Astrocyte (in vitro differentiated cells and primary cell): ENCODE measurements at places on chromosomes 7 and 10. TPM values are rescaled to one million over a fixed set of nuclear protein-coding genes. Genes with fewer than 3 reads are reported as not detected.

Gene AGAP5
- 3.4 and 5.1 TPM in 2 replicates for total RNA-seq

DNA sequence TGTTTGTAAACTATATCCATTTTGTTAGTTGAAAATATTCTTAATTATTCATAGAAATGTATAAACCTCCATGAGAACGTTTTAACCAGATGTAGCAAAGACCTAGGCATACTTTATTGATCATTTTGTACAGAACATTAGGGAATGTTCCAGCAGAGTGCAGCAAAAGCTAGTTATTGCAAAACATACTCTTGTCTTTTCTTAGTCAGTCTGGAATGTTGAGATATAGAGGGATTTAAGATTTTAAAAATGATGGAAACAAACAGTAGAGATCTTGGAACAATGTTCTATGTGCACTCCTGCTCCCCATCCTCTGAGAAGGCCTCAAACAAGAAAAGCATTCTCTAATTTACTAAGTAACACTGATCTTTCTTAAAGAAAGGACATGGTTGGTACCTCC is 292.1 kb downstream of the BBS9 start:
- DNase-seq: no peak
- peaks cover 8% of the 10 kb centered on the region for H3K4me1 ChIP-seq
- no peak overlapping the region for H3K27ac ChIP-seq
- no peaks in the 10 kb centered on the region for H3K27me3 ChIP-seq
- H3K36me3 ChIP-seq: no peaks in the 10 kb centered on the region
- H3K4me3 ChIP-seq: no peak overlapping the region

- no peak for DNase-seq
- H3K36me3 ChIP-seq: no peaks in the 10 kb centered on the region
- no peak overlapping the region for H3K27ac ChIP-seq
- H3K4me1 ChIP-seq: peaks cover 4% of the 10 kb centered on the region
- peaks cover 4% of the 10 kb centered on the region for H3K27me3 ChIP-seq
Measured at GRCh38 chr7:44193011-44193802, 4.0 kb upstream of the GCK start.

DNA sequence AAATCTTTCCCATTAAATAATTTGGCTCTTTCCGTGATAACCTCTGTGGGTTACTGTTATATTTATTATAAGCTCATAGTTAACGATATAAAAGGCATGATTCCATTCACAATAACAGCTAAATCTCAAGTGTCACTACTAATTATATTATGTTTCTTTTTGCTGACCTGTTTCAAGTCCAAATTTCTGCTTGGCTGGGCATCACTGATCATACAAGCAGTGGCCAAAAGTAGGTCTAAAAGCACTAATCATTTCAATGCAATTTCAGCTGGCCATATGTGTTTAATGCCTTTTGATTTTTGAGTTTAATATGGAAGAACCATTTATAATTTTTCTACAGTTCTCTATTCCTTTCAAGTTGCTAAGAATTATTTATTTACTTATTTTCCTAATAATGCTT is 110.7 kb downstream of the SEMA3A start:
- H3K4me1 ChIP-seq: peaks cover 10% of the 10 kb centered on the region
- no peak overlapping the region for H3K27ac ChIP-seq
- H3K4me3 ChIP-seq: no peak overlapping the region
- no peaks in the 10 kb centered on the region for H3K27me3 ChIP-seq
- H3K36me3 ChIP-seq: no peaks in the 10 kb centered on the region

DNA sequence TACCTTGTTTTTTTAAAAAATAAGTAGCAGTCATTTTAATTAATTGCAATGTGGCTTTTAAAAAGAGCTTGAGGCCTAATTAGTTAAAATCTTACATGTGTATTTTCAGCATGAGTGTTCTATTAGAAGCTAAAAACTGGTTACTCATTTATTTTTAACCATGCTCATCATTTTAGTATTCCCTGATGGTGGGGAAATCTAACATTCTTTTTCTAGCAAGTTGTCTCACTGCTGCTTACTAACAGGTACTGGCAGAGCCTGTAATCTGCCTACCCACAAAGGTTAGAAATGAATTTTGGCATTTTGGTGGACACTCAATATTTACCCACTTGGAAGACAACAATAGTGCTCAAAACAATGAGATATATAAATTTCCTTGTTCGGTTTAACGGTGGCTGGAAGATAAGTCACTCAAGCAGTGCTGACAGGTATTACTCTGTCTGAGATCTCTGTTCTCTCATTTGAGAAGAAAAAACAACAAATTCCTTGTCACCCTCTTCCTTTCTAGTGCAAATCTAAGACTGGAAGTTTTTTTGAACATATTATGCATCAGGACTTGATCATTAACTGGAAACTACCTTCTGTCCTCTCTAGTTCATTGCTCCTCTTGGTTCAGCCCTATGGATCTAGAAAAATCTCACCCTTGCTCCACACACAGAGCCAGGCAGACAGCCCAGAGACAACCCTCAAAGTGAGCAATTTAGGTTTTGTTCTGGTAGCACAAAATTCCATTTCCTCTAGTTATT is 83.3 kb downstream of the VWDE start:
- H3K27me3 ChIP-seq: no peaks in the 10 kb centered on the region
- H3K4me1 ChIP-seq: no peaks in the 10 kb centered on the region
- no peaks in the 10 kb centered on the region for H3K36me3 ChIP-seq
- H3K27ac ChIP-seq: no peak overlapping the region

- no peak for DNase-seq
- no peaks in the 10 kb centered on the region for H3K4me1 ChIP-seq
- no peak overlapping the region for H3K4me3 ChIP-seq
Measured at GRCh38 chr7:111380945-111381344, 181.3 kb downstream of the IMMP2L start.

GRCh38 chr10:117004227-117005025 is 561 bp downstream of the SHTN1 start:
- H3K4me3 ChIP-seq: peak overlapping the region; percentile 82
- peak; percentile 28 for DNase-seq
- no peaks in the 10 kb centered on the region for H3K27me3 ChIP-seq
- H3K36me3 ChIP-seq: no peaks in the 10 kb centered on the region
- peak overlapping the region; percentile 56 for H3K27ac ChIP-seq

GRCh38 chr10:72785409-72785808 is 93.5 kb downstream of the MCU start:
- H3K27me3 ChIP-seq: no peaks in the 10 kb centered on the region
- no peak for DNase-seq
- H3K4me3 ChIP-seq: no peak overlapping the region
- H3K27ac ChIP-seq: no peak overlapping the region

DNA sequence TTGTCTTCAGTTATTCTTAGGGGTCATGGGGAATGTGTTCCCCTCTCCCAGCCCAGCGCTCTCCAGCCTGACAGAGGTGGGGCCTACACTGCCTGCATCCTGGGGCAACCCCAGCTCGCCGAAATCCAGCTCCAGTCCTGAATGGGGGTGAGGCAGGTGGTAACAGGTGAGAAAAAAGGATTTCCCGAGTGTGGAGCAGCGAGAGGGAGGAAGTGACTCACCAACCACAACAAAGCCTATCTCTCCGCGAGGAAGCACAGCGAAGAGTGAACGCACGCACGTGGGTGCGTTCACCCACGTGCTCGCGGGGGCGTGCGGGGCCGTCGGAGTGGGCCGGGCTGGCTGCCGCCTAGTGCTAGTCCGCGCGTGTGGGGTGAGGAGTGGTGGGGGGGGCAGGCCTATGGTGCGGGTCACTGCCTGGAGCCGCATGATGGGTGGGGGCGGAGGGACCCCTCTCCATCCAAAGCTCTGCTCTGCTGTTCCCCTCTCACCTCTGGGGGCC is 855 bp upstream of the PALD1 start:
- peak overlapping the region; percentile 56 for H3K4me3 ChIP-seq
- no peak for DNase-seq
- no peak overlapping the region for H3K27ac ChIP-seq
- peaks cover 15% of the 10 kb centered on the region for H3K4me1 ChIP-seq
- H3K36me3 ChIP-seq: no peaks in the 10 kb centered on the region

DNA sequence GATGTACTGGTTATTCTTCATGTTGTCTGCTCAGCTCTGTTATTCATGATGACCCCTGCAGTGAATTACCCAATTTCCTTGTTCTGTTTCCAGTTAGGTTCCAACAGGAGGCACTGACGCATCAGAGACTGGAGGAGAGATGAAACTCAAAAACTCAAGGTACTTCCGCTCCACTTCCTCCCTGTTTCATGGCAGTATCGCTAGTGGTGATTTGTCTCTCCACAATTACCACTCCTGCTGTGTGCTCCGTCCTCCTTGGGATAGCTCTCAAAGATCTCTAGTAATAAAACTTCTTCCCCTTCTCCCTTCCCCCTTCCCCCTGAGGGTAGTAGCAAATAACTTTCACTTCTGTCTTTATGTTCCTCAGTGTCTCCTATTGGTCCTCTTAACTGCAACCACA is 107.4 kb upstream of the ABCB5 start:
- no peaks in the 10 kb centered on the region for H3K4me1 ChIP-seq
- H3K36me3 ChIP-seq: no peaks in the 10 kb centered on the region
- no peak for DNase-seq
- H3K27me3 ChIP-seq: no peaks in the 10 kb centered on the region

DNA sequence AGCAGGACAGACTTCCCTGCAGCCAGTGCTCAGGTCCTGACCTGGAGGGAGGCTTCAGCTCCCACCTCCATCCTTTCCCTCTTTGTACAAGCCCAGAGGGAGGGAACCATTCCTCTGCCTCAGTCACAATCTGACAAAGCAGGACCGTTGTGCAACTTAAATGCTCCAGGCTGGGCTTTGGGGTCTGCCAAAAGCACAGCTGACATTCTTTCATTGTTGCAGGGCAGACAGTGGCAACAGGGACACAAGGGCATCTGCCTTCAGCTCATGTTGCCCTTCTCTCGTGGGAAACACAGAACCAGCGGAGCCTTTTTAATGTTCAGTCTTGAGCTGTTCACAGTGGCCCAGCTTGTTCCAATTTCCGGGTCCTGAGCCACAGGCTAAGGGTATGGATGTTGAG is 155.7 kb upstream of the TNS3 start:
- no peak overlapping the region for H3K27ac ChIP-seq
- H3K4me3 ChIP-seq: no peak overlapping the region
- no peak for DNase-seq
- no peaks in the 10 kb centered on the region for H3K27me3 ChIP-seq
- H3K36me3 ChIP-seq: no peaks in the 10 kb centered on the region

- no peaks in the 10 kb centered on the region for H3K4me1 ChIP-seq
- H3K27ac ChIP-seq: no peak overlapping the region
- DNase-seq: no peak
- H3K36me3 ChIP-seq: no peaks in the 10 kb centered on the region
Measured at GRCh38 chr10:47046321-47047126, 135.3 kb downstream of the PTPN20 start.

Gene PMPCB
- total RNA-seq: 44.9 and 47.6 TPM in 2 replicates

DNA sequence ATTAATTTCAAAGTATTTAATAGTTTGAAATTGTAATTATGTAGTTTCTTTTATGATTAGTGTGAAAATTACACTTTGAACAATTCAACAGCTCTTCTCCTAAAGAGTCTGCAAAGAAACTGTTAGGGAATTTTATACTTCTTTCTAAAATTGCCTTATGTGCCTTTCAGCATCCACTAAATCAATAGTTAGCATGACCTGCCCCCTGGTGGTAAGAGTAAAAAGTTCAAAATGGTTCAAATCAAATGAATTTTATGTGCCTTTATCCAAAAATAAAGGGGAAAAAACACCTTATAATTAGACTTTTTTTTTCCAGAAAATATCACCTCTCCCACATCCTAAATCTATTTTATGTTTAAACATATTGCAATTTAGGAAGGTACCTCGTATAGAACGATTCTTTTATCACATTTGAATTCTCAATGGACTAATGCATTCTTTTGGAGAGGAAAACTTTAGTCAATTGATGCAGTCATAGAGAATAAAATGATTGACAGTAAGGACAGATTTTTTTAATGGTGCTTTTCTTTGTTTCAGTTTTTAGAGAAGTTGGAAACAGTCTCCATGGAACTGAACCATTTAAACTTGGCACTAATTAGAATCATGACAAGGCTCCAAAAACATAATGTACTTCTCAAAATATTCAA is 163.7 kb downstream of the SEMA3D start:
- no peaks in the 10 kb centered on the region for H3K27me3 ChIP-seq
- peak; percentile 15 for DNase-seq

Gene PPP1R3C
- 3.7 and 4.9 TPM in 2 replicates for total RNA-seq

DNA sequence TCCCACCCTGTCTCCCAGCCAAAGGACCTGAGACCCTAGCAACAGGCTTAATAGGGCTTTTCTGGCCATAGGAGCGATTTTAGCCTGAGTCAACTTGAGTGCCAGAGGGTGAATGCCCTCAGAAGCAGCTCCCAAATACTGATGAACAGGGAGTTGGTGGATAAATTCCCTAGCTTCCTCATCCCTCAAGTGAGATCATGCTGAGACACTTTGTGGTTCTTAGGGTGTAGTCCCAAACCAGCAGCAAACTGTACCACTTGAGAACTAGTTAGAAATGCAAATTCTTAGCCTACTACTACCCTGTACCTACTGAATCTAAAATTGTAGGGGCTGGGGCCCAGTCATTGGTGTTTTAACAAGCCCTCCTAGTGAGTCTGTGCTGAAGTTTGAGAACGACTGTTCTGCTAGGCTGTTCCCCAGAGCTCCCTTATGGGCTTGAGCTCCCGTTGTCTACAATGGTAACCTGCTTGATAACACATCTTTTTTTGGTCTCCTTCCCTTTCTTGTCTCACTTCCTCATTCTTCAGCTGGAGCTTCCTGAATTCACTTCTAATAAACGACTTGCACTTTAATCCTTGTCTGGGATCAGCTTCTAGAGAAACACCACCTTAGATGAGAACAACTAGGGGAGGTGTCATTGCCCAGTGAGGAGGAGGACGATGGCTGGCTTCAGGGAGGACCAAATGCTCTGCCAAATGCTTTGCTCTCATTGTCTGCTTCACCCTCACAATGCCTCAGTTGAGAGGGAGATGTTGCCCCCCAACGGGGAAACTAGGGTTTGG is 18.2 kb upstream of the CDH23 start:
- no peaks in the 10 kb centered on the region for H3K36me3 ChIP-seq
- no peak overlapping the region for H3K27ac ChIP-seq
- peaks cover 6% of the 10 kb centered on the region for H3K27me3 ChIP-seq

Gene DLX5
- total RNA-seq: 1.3 and 1.9 TPM in 2 replicates

DNA sequence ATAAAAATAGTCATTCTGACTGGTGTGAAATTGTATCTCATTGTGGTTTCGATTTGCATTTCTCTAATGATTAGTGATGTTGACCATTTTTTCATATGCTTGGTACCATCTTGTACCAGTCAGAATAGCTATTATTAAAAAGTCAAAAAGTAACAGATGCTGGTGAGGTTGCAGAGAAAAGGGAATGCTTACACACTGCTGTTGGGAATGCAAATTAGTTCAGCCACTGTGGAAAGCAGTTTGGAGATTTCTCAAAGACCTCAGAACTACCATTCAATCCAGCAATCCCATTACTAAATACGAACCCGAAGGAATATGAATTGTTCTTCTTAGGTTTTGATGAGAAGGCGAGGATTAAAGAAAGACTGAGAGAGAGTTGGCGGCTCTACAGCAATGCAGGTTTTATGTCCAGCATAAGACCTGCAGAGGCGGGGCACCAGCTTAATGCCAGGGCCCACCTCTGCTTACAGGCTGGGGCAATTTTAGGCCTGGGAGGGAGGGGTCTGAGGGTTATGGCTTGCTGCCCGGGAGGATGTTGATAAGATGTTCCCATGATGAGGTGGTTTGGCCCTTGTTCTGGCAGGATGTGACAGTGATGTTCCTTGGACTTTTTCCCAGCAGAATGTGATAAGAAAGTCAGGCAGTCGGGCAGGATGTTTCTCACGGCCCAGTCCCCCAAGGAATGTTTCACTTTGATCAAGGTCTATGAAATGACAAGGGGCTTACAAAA is 74.4 kb downstream of the MEST start:
- H3K36me3 ChIP-seq: no peaks in the 10 kb centered on the region
- H3K27ac ChIP-seq: peak overlapping the region; percentile 47
- peaks cover 5% of the 10 kb centered on the region for H3K4me1 ChIP-seq
- H3K27me3 ChIP-seq: no peaks in the 10 kb centered on the region
- DNase-seq: peak; percentile 82

GRCh38 chr7:28005075-28005846 is 175.3 kb downstream of the JAZF1 start:
- H3K27ac ChIP-seq: no peak overlapping the region
- H3K36me3 ChIP-seq: no peaks in the 10 kb centered on the region
- H3K27me3 ChIP-seq: no peaks in the 10 kb centered on the region
- peak; percentile 62 for DNase-seq
- H3K4me1 ChIP-seq: no peaks in the 10 kb centered on the region
